ENCODE measurements at places on chromosomes 2 and 18. TPM values are rescaled to one million over a fixed set of nuclear protein-coding genes. Genes with fewer than 3 reads are reported as not detected.

Gene CRYGD
- total RNA-seq, result not detected

Gene AGXT
- total RNA-seq, result under 0.01 TPM

Gene BMP10
- not detected for total RNA-seq

Gene CFC1
- not detected for total RNA-seq

DNA sequence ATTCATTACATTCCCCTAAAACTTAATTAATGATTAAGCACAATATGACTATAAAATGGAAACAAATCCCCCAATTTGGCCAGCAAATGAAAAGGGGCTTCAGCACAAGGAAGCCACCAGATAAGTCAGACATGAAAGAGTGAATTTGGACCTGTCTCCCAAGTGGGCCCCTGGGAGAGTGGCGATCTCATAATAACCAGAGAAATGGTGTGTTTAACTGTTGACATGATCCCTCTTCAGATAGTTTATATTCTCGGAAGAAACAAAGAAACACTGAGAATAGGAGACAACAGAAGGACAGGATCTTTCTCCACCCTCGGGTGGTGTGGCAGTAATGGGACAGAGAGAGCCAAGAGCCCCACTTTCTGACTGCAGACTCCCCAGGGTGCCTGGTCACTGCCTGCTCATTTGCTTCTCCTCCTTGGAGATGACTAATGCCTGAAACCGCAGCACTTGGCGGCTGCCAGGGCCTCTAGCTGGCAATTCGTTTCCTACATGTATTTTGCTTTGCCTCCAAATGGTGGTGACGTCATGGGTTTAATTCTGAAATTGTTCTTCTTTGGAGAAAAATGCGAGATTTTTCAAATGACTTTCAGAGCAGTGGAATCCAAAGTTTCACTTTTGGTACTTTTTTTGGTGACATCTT lies 46.4 kb upstream of the SPP2 start:
- DNase-seq, result peak; percentile 72

GRCh38 chr2:65845442-65846182 lies 413.2 kb upstream of the SPRED2 start:
- no peak for DNase-seq

GRCh38 chr2:19484736-19485135 lies 126.3 kb upstream of the OSR1 start:
- no peak for DNase-seq

DNA sequence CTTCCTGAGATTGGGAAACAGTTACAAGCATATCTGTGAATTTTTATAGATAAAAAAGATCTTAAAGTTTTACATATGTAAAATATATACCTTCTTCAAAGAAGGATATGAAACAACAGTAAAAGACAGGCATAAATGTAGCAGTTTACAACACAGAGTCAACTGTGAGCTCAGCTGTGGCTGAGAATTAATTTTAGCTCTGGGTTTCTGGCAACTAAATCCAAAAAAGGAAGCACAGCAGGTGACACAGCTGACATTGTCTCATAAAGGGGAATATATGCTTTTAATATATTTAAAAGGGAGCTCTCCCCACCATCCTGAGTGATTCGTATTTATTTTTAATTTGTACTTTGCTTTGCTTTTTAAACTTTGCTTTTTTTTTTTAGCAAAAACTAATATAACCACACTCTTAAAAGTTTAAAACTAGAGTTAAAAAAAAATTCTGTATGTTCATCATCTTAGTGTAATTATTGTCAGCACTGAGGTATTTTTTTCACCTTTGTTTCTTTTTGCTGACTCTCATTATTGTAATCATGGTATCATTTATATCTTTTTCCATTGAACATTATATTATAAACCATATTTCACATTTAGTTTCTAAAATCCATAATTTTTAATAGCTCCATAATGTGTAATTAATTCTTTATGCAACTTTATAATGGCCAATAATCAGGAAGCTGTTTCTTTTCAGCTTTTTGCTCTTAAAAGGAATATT lies 6.7 kb downstream of the TUBB6 start:
- DNase-seq, result no peak

GRCh38 chr2:42368817-42369531 lies 8.0 kb upstream of the COX7A2L start:
- no peak for DNase-seq

DNA sequence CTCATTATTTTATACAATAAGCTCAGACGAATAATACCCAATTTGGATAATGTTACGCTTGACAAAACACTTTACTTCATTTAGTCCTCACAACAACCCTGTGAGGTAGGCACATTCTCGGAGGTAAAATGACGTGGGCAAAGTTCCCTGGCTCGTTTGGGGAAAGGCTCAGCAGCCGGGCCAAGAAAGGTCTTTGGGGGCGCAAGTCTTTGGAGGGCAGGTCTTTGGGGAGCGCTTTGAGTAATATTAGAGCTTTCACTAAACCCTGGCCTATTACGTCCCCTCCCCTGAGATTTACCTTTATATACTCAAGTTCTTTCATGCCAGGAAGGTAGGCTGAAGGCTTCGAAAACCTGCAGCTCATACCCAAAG lies 427 bp downstream of the RBKS start:
- no peak for DNase-seq

GRCh38 chr2:190418727-190419126 lies 10.6 kb downstream of the MFSD6 start:
- DNase-seq, result no peak

DNA sequence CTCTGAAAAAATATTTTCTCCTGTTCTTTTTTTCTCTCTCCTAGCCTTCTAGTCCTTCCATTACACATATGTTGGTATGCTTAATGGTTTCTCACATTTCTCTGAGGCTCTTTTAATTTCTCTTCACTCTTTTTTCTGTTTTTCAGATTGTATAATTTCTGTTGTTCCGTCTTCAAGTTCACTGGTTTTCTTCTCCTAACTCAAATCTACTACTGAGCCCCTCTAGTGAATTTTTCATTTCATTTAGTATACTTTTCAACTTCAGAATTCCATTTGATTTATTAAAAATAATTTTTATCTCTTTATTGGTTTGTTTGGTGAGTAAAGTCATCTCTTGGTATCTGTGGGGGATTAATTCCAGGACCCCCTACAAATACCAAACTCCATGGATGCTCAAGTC lies 19.8 kb downstream of the C2orf49 start:
- no peak for DNase-seq

GRCh38 chr2:217421834-217422233 lies 562.0 kb upstream of the TNP1 start:
- DNase-seq, result no peak

DNA sequence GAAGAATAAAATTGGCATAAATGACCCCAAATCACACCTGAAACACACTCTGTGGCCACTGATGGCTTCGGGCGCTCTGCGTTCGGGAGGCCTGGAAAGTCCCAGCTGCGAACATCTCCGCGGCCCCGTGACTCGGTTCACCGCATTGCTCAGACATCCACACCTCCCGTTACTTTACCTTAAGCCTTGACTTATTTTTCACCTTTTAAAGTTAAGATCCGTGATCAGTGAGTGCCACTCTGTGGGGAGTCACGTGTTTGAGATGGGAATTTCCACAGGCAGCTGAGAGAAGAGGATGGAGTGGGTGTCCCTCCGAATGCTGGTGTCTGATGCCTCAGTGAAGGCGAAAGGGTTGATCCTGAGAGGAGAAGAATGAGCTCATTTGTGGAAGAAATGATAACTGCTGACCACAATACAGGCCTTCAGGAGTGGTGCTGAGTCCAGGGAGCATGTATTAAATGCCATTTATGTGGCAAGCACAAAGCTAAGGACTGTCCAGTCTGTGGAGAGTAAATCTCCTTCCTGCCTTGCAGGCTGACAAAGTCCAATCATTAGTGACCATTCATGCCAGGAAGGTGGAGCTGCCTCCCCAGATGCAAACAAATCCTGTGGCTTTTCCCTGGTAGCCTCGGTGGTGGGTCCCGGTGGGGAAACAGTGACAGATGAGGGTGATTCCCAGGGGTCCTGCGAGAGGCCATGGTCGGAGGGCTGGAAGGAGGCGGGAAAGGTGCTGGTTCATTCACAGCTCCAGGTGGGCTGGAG lies 168.8 kb downstream of the RTP5 start:
- DNase-seq, result no peak

- DNase-seq, result no peak
Observed at GRCh38 chr18:58991167-58991798, 126.6 kb downstream of the ZNF532 start.
